ENCODE measurements at places on chromosomes 4 and X.

GRCh38 chr4:185099024-185099682, 43.9 kb upstream of the SLC25A4 start:
- no peak for DNase-seq

GRCh38 chrX:20267931-20268701, 1.4 kb upstream of the RPS6KA3 start:
- no peak for DNase-seq

DNA sequence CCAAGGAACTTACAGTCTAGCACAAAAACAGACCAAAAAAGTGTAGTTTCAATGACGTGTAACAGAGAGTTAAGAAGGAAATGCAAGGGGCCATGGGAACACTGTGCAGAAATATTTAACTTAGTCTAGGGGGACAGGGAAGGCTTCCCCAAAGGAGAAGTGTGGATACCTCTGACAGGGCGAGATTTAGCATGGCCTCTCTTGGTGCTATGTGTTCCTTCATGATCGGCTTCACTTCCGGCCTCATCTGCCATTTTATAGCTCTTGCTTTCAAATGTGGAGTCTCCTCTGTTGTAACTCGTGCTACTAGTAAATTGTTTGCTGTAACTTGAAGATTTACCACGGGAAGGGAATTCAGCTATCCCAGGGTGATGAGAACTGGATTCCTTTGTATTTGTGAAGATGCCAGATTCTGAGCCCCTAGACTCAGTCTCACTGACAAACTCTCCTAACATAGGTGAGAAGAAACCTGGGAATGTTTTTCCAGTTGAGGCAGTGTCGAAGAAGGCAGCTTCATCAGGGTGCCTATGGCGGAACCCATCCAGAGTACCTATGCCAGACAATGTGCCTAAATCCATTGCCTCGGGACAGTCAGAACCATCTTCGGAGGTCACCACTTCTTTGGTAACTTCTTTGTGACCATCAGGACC, 5.0 kb downstream of the FGA start:
- no peak for DNase-seq

DNA sequence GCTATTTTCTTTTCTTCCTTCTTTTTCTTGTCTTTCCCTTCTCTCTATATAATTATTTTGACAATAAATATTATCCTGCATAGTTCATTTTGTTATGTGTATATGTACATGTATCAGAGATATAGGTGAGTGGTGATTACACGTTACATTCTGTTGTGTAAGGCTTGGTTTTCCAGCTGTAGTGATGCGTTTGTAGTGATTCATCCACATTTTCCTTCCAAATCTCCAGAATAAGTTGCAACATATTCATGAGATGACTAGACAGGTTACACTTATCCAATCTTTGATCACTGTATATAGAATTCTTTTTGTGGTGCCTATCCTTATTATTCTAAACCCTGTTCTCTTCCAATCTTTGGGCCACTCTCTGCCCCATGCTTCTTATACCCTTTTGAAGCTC, 540.2 kb downstream of the GBA3 start:
- DNase-seq: no peak

- DNase-seq: no peak
These were observed 1.8 kb downstream of the ZNF674 start for GRCh38 chrX:46543441-46543840.

DNA sequence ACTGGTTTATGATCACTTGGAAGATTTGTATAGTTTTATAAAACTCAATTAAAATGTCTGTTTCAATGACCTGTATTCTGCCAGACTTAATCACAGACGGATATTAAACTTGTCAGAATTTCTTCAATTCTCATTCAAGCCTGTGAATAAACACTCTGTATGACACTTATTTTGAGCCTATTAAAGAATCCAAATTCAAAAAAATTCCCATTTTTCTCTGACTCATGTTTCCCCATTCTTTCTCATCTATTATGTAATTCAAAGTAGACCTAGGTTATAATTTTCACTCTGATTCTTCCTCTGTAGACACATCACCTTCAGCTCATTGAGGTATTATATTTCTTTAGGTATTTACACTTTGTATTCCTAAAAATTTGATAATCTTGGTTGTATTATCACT, 166.1 kb downstream of the TMA16 start:
- no peak for DNase-seq

GRCh38 chr4:38292529-38292928, 332.3 kb downstream of the PTTG2 start:
- DNase-seq: no peak

DNA sequence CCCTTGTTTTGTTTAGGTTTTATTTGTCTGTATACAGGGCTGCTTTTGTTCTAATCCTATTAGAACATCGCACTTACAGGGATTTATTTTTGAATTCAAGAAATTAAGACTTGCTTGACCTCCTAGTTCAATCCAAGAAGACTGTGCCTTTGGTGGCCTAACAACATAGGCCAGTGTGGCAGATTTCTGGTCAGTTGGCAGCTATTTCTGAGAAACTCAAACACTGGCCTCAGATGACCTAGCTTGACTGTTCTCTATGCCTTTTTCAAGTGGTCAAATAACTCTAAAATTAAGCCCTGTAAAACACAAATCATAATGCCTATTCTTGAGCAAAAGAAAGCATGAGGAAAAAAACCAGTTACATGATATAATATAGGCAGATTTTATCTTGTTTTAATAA, 89.3 kb upstream of the GPR34 start:
- no peak for DNase-seq

- DNase-seq: no peak
These were observed 10.6 kb upstream of the INTS6L start for GRCh38 chrX:135509885-135510284.

DNA sequence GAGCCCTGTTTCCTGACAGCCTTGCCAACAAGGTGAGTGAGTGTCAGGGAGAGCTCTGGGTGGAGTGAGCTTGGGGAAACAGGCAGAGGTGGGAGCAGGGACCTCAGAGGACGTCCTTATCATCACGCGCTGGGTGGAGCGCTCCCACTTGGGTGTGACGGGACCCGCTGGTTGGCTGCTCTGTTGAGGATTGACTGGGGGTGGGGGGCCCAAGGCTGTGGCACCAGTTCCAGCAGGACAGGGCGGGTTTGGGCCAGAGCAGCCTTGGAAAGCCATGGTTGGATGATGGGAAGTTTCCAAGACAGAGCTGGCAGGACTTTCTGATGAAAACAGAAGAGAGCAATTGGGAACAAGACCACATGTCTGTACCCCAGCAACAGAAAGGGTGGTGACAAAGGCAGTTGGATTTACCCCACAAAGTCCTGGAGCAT, 3.0 kb upstream of the PCGF3 start:
- no peak for DNase-seq

DNA sequence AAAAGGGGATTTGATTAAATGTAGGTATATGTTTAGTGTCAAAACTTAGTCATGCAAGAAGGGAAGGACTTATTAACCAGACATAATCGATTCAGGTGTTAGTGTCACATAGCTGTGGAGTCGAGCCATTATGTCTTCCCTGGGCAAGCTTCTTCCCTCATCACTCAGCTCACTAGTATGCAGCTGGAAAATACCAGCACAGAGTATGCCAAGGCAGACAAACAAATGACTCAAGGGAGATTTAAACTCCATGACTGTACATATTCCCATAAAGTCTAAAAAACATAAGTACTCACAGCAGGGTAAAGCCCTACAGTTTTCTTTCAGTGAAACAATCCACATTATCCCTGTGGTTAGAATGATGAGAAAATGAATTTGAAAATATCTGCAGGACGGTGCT, 304.5 kb downstream of the CBLL2 start:
- DNase-seq: peak; percentile 33

GRCh38 chr4:158814207-158814606, 45.4 kb downstream of the FNIP2 start:
- no peak for DNase-seq

DNA sequence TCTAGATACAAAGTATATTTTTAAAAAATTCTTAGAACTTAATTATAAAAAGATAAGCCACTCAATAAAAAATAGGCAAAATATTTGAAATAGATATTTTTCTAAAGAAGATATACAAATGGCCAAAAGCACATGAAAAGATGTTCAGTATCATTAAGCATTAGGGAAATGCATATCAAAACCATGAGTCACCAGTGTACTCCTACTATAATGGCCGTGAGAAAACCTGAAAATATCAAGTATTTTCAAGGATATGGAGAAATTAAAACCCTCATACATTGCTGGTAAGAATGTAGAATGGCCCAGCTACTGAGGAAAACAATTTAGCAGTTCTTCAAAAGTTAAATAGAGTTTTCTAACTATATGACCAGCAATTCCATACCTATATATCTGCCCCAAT, 337.9 kb downstream of the CAMK2D start:
- DNase-seq: no peak

GRCh38 chrX:153625271-153626024, 21.6 kb upstream of the DUSP9 start:
- DNase-seq: no peak

GRCh38 chr4:22187203-22187820, 238.7 kb upstream of the KCNIP4 start:
- no peak for DNase-seq

GRCh38 chr4:67659065-67659464, 41.9 kb downstream of the UBA6 start:
- DNase-seq: no peak

DNA sequence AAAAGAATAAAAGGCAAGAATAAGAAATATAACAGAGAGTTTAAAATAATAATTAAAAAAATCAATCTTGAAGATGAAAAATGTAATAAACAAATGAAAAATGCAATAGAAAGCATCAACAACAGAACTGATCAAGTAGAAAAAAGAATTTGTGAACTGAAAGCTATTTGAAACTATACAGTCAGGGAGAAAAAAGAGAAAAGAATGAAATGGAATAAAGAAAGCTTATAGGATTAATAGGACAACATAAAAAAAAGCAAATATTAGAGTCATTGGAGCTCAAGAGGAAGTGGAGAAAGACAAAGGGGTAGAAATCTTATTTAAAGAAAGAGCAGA, 126.8 kb upstream of the RPL34 start:
- no peak for DNase-seq

DNA sequence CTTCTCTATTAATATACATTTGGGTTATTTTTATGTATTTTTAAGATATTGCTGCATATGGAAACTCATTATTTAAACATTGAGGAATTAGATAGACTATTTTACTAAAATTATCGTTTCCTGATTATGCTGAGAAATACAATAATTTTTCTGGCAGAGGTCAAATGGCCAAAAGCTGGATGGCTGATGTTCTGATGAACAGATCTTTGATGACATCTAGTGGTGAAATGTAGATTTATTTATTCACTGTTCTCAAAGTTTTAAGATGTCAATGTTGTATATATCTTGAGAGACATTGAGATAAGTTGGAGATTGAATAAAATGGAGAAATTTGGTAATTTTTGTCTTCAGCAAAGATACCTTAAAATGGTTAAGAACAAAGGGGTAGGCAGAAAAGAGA, 96.2 kb downstream of the UGT8 start:
- DNase-seq: no peak

- DNase-seq: no peak
These were observed 68.5 kb downstream of the BMPR1B start for GRCh38 chr4:94826206-94826605.

- no peak for DNase-seq
These were observed 2370.5 kb downstream of the ARAP2 start for GRCh38 chr4:33873791-33874190.

DNA sequence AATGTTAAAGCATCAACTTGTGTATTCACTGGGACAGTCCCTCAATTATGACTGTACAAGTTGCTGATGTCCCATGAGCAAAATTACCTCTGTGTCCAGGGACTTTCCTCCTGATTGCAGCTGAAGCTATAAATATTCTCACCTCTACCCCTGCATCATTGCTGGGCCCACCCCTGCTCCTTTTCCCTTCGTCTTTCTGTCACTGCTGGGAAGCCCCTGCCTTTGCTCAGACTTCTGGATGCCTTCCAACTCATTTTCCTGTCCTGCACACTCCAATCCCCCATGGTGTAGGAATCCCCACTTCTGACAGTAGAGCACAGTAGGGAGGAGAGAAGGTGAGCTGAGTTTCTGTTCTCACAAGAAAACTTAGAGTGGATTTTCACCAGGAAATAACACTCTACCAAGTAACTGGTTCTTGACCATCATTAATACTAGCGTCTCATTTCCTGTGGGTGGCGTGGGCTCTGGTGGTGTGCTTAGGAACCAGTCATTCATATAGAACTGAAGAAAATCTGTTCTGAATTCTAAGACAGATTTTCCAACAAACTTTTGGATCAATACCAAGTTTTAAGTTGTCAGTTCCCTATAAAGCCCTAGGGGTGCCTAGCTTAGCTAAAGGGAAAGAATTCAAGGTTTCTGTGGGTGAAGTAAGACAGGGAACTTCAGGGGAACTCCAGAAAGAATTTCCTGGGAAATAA, 136.2 kb upstream of the MED14 start:
- DNase-seq: no peak

DNA sequence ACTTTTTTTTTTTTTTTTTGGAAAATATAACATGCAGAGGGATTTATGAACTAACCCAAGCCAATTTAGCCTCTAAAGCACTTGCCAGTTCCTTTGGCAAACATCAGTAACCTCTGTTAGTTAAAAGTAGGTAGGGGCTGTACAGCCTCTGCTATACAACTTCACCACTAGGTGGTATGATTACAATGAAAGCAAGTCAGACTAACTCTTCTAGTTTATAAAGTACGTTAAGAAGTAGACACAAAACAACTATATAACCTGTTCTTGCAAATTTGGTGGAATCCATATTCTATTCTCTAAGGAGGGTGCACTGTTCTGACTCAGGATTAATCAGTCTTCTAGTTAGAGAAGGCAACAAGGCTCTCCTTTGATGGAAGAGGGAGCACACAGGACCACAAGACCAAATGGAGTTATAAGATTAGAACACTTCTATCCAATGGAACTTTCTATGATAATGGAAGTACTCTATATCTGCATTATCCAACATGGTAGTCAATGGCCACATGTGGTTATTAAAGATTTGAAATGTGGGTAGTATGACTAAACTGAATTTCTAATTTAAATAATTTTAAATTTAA, 12.8 kb downstream of the AIMP1 start:
- peak; percentile 21 for DNase-seq

DNA sequence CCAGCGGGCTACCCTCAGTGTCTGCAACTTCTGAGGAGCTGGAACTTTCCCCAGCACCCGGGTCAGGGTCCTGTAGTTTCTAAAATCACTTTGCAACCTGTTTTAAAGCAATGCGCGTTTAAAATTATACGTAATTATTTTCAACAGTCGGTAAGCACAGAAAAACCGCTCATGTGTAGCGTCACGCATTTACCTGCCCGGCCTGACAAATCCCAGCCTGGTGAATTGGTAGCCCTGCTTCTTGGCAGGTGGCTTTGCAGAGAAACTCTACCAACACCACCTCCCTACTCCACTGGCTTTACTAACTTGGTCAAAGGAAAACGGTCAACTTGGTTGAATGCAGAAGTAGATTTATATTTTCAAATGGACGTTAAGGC, 640 bp downstream of the BANK1 start:
- DNase-seq: no peak

DNA sequence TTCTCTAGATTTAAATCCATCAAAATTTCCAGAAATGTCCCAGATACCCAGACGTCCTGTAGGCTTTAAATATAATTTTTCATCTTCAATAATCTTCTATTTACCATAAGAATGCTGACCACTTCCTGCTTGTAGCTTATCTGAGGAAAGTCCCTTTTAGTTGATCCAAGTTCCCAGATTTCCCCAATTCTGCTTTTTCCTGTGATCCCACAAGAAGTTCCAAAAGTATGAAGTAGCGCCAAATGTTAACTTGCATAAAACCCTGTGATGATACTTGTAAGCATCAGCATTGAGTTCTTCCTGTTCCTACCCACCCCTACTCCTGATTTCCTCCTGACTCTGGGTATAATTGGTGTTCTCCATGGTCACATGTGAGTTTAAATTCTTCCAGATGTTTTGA, 10.6 kb upstream of the TLR8 start:
- no peak for DNase-seq

GRCh38 chr4:178395798-178396197, 953.6 kb upstream of the AGA start:
- no peak for DNase-seq

GRCh38 chr4:59037812-59038211, 1927.6 kb upstream of the IGFBP7 start:
- no peak for DNase-seq

Measured in AG04450 (cell line).